Activated gamma-delta T cell treated with anti-CD3 and anti-CD28 coated beads, Interleukin-2, amount 50 U/mL, for 16 hours (primary cell): ENCODE measurements at places on chromosomes 4 and X.

DNA sequence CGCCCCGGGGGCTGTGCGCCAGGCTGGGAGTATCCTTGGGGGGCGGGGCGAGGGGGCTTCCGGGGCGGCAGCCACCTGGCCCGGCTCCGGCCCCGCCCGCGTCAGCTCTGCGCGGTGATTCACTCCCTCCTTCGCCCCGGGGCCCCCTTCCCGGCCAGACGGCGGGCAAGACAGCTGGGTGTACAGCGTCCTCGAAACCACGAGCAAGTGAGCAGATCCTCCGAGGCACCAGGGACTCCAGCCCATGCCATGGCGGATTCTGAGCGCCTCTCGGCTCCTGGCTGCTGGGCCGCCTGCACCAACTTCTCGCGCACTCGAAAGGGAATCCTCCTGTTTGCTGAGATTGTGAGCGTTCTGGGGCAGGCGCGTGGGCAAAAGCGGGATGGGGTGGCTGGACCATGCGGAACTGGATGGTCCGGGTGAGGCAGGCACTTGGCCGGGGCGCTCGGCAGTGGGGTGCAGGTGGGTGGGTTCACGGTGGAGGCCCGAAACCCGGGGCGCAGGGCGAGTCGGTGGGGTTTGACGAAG is at the start of gene PLP2:
Gene PLP2, plus strand, starts transcription at position 147 of the 528 bp plus-strand sequence. Its CDS starts 103 bp downstream, at position 250.
- DNase-seq: peak; percentile 51

DNA sequence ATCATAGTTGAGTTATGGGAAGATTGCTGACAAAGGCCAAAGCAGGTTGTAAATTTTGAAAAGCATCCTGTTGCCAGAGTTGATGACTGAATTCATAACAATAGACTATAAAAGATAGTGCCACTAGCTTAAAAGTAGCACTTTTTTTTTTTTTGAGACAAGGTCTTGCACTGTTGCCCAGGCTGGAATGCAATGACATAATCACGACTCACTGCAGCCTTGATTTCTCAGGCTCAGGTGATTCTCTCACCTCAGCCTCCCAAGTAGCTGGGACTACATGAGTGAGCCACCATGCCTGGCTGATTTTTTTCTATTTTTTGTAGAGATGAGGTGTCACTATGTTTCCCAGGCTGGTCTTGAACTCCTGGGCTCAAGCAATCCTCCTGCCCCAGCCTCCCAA is 122.7 kb downstream of the SPOCK3 start:
- DNase-seq: no peak

GRCh38 chrX:4935846-4936245 is 1222.4 kb upstream of the PRKX start:
- no peak for DNase-seq

DNA sequence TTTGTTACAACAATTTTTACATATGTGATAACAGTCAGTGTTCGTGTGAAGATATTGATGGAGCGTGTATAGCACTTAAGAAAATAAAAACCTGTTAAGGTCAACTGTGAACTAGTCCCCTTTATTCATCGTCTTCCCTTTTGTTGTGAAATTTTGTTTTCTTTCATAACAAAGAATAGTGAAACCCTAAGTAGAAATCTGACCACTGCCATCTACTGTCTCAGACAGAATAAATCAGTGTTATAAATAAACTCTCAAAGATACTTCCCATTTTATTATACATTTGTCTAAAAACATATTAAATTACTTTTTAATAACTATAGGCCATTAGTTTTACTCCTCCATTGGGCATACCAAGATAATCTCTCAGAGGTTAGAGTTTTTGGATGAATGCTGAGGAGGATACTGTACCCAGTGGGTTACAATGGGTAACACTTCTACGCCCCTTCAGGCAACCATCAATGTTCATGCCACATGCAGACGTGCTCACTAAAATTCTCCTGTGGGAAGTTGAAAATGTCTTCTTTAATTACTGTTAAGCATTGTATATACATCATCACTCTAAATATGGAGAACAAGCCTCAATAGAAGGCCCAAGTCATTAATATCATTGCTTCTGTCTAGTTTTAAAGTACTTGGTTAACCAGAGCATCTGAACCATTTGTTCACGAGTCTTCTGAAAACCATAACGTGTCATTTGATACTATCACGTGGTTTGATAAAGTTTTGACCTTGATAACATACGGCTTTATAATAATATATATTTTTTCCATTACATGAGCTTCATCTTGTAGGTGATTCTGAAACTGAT is 171.2 kb downstream of the TMA16 start:
- no peak for DNase-seq

DNA sequence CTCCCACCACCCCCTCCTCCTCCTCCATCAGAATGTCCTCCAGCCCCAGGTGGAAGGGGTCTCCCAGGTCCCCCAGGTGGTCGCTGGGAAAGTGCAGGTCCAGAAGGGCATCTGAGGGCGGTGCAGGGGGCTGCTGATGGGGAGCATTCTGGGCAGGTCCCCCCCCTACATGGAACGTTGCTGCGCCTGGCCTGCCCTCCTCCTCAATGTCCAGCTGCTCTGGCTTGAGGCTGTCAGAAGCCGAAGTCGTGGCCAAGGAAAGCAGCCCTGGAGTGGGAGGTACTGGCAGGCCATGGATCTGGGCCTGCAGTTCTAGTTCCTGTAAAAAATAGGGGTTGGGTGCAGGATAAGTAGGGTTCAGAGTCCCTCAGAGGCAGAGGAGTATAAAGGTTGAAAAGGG is 12.9 kb downstream of the TFE3 start:
- no peak for DNase-seq

- no peak for DNase-seq
Observed at GRCh38 chrX:47179928-47180255, 13.7 kb upstream of the UBA1 start.

DNA sequence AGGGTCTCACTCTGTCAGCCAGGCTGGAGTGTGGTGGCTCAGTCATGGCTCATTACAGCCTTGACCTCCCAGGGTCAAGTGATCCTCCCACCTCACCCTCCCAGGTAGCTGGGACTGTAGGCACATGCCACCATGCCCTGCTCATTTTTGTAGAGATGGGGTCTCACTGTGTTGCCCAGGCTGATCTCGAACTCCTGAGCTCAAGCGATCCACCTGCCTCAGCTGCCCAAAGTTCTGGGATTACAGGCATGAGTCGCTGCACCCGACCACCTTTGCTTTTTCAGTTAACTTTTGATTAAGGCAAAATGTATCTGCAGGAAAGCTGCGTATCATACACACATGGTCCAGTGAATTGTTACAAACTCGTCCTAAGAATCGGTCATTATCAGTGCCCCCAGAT is 16.5 kb upstream of the CLCN4 start:
- DNase-seq: no peak

- DNase-seq: no peak
Observed at GRCh38 chrX:134743091-134743490, 84.8 kb upstream of the PLAC1 start.
